ENCODE measurements at places on chromosomes 13 and 19.
A peak's percentile ranks its signal among the peaks of the same experiment; 100 is the strongest.

- DNase-seq, result no peak
Observed at GRCh38 chr19:49894011-49894664, 2.5 kb downstream of the IL4I1 start.

DNA sequence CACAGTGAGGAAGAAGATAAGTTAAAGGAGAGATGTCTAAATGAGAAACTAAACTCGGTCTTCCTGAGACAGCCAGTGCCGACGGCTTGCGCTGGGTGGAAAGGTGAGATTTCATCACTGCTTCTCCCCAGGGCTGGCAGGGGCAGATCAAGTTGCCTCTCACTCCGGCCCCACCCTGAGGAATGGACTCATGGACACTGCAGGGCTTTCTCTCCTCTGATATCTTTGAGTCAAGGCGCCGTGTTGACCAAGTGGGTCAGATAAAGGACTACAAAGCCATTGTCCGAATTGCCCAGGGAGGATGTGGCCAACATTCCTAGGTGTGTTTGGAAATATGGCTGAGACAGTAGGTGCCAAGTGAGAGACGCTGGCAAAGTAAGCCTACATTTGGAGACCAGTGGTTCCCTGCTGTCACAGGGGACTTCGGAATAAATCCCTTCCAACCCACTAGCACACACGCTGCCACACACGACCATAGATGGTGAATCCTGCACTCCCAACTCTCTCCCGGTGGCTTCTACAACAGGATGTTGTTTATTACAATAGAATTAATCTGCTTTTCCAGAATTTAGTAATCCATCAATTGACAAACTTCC lies 156.5 kb upstream of the TSC22D1 start:
- DNase-seq, result no peak

GRCh38 chr19:42480335-42481095 lies 37.8 kb upstream of the CXCL17 start:
- DNase-seq, result peak; percentile 28

DNA sequence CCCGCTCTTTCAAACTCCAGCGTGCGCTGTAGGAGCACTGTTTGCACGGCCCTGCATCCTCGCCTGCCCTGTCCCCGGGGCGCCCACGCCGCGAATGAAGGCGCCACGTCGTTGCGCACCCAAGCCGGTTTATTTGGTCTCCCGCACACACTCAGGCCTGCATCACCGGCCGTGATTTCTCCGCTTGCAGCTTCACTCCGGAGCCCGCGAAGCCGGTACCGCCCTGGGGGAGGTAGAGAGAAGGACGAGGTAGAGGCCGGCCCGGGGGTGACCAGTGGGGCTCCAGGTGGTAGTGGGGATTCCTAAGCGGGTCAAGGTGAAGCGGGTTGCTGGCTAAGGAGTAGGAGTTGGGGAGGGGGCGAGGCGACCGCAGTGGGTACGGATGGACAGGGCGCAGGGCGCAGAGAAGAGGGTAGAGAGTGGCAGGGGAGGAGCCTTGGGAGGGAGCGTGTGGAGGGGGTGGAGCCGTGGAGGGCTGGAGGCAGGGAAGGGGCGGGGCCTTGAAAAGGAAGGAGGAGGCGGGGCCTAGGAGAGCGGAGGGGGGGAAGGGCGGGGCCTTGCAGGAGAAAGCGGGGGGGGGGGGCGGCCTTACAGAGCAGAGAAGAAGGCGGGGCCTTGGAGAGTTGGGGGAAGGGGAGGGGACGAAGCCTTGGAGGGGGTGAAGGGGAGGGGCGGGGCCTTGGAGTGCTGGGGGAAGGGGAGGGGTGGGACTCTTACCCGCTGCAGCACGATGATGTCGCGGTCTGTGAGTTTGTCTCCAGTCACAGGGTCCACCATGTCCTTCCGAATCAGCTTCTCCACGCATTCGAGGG lies 24.6 kb downstream of the NOSIP start:
- DNase-seq, result no peak

DNA sequence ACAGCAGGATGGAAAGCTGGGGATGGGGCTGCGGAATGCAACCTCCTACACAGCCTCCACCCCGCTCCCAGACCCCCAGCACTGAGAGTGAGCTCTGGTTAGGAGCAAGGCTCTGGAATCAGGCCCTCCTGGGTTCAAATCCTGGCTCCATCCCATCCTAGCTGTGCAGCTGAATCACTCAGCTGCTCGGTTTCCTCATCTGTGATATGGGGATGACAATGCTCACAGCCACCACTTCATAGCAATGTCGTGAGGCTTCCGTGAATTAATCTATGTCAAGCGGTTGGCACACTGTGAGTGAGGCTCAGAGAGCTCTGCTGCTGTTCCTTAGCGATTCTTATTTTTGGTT lies 538 bp downstream of the ACP7 start:
- no peak for DNase-seq

GRCh38 chr19:9580728-9581127 lies 3.6 kb downstream of the ZNF121 start:
- DNase-seq, result no peak

GRCh38 chr13:99086267-99087097 lies 108.6 kb upstream of the DOCK9 start:
- peak; percentile 11 for DNase-seq

- DNase-seq, result no peak
Observed at GRCh38 chr19:37778613-37779126, 716 bp downstream of the ZNF573 start.

DNA sequence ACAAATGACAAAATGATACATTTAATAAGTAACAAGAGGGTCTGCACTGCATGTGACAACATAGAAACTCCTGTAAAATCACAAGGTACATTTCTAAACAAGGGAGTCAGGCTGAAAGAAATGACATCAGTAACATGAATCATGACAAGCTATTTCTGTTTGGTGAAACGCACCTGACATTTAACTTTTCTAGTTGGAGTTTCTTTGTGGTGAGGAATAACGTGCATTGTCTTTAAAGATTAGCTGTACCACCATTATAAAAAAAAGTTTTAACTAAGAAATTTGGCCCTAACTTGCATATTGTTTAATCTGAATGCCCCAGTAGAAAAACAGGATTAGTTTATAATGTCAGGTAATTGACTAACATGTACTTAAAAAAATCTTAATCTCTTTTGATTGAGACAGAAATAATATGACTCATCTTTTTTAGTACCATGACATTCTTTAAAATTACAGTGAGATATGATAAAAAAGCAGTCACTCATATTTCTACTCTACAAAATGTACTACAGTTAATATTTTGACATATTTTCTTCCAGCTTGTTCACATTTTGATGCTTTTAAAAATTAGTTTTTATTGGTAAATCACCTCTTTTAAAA lies 418.2 kb downstream of the KLF12 start:
- DNase-seq, result no peak

DNA sequence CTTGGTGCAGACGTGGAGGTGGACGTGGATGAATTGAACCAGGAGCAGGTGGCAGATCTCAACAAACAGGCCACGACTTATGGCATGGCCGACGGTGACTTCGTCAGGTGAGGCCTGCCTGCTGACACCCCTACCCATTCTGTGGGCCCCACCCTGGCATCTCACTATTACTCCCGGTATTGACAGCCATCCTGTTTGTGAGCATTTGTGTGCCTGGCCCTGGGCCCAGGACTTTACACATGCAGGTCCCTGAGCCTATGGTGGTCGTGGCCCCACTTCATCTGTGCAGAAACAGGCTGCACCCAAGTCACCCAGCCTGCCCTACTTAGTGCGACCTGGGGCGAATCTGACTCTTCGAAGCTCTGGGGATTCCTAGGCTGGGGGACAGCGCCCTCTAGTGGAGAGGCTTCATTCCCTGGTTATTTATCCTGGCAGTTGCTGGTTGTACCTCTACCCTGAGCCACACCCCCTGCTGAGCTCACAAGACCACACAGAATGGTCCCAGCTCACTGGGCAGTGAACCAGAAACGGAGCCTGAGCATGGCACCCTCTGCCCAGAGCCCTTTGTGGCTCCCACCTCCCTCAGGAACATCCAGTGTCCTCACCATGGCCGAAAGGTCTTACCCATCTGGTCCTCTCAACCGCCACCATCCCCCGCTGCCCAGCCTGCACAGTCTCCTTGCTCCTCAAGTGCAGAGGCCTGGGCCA lies 16.9 kb downstream of the ZNF296 start:
- peak; percentile 19 for DNase-seq

DNA sequence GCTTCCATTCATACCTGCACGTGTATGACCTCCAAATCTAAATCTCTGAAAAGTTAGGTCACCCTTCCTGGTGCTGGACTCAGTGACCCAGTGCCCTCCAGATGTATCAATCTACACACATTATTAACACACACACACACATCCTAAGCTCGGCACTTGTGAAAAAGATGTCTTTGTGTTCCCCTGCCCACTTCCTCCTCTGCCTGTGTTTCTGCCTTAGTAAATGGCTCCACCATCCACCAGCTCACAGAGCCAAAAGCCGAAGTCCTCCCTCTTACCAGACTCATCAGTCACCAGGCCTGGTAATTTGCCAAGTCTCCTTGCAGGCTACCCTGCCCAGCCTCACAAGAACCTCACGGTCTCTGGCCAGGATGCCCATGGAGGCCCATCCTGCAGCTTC lies 131.5 kb downstream of the SHISA2 start:
- no peak for DNase-seq

GRCh38 chr19:43901395-43902390 lies 33.4 kb downstream of the ZNF45 start:
- DNase-seq, result peak; percentile 20

GRCh38 chr13:38308736-38309135 lies 40.9 kb upstream of the UFM1 start:
- DNase-seq, result no peak

DNA sequence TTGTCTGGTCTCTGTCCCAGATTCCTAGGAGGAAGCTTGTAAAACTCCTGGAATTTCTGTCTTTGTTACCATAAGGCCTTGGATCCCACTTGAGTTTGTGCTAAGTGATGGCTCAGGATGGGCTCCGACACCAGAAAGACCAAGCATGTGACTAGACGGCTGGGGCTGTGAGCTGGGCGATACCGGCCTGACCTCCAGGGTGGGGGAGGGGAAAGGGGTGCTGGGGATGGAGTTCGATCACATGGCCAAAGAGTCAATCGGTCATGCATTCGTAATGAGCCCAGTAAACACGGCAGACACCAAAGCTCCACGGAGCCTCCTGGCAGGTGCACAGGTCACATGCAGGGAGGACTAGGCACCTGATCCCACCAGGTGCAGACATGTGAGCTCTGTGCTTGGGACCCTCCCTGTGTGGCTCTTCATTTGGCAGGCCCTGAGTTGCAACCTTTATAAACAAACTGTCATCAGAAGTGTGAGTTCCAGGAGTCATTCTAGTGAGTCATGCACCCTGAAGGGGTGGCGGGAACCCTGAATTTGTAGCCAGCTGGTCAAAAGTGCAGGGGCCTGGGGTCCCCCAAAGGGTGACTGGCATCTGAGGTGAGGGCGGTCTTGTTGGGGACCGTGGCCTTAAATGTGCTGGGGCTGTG lies 27.1 kb downstream of the ELAVL1 start:
- no peak for DNase-seq

DNA sequence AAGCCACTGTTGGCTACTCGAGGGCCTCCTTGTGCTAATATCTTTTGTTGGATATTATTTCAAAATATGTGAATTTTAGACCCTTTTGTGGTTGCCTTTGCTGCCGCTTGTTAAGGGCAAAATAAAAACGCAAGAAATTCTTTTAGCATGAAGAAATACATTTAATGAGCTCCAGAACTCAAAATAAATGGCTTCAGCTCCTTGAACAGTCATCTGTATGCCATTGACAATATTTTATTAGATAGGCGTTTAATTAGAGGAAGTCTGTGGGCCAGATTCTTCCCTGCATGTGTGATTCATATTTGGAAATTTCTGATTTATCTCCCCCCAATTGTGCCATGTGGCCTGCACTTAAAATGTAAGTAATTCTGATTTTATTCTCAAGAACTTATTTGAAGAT lies 177.2 kb downstream of the STK24 start:
- no peak for DNase-seq

DNA sequence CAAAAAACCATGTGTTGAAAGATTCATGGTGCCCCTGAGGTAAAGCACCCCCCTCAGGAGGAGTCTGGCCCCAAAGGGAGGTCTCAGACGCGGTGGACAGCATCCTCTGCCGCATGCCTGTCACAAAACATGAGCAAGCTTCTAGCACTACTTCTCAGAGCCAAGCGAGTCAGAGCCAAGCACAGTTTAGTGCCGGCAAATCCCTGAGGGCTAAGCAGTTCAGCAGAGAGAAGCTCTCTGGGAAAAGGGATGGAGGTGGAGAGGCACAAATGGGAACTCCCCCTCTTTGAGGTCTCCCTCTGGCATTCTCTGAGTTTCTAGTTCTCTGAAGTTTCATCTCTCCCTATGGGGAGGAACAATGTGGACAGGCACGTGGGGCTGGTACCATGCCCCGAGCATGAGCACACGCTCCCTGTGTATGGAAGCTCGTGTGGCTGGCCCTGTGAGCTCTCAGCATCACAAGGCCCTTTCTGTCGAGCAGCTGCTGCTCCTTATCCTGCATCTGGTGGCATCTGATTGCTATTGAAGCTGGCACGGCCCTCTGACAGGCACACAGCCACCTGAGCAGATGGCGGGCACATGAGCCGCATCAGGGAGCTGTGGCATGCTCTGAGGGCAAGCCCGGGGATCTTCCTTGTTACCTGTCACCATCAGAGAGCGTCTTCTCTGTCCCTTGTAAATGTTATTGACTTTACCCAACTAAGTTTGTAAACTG lies 325.1 kb downstream of the SLC7A1 start:
- no peak for DNase-seq

DNA sequence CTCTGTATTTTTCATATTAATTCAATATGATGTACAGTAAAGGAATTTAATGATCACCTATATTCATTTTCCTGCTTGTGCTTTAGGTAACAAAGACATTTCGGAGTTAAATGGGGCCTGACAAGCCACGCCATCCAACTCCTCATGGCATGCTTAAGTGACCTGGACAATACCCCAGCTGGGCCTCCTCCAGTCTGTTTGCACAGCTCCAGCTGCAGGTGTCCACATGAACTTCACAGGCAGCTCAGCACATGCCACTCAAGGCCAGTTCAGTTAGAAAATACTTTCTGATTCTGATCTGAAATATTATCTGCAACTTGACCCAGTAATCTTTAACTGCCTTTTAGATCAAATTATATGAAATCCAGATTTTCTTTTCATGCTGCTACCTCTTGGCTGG lies 89.6 kb upstream of the SLC15A1 start:
- peak; percentile 22 for DNase-seq

GRCh38 chr19:13040232-13040947 lies 45.1 kb downstream of the NFIX start:
- no peak for DNase-seq

DNA sequence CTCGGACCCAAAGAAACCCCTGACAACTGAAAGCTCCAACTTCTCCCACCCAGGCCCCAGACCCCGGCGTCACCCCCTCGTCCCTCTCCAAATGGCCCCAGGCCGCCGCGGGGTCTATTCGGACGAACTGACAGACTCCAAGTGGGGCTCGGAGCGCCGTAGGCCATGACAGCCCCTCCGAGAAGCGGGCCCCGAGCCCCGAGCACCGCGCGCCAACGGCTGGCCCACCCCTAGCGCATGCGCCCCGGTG lies 360 bp downstream of the DDX39A start:
- DNase-seq, result no peak

GRCh38 chr19:14770944-14771839 lies 7.2 kb downstream of the ADGRE2 start:
- DNase-seq, result no peak

GRCh38 chr19:11560404-11561051 lies 1.5 kb upstream of the ELOF1 start:
- DNase-seq, result peak; percentile 41

- DNase-seq, result no peak
Observed at GRCh38 chr19:9058905-9059667, 27.8 kb upstream of the OR1M1 start.

- DNase-seq, result peak; percentile 57
Observed at GRCh38 chr13:100506600-100507422, 81.8 kb downstream of the GGACT start.

Data from DMS153 (cell line).